ENCODE measurements at places on chromosomes 1 and 21. TPM values are rescaled to one million over a fixed set of nuclear protein-coding genes. Genes with fewer than 3 reads are reported as not detected.

TCEA3 gene
- total RNA-seq, result 71.5 TPM

KIF14 gene
- 4.3 TPM for total RNA-seq

TP73 gene
- not detected for total RNA-seq

KCNA3 gene
- total RNA-seq, result not detected

CLDN8 gene
- not detected for total RNA-seq

ADAR gene
- total RNA-seq, result 128 TPM

CFAP45 gene
- total RNA-seq, result 0.65 TPM

HCRTR1 gene
- total RNA-seq, result not detected

PPCS gene
- total RNA-seq, result 49.5 TPM

TEX35 gene
- not detected for total RNA-seq

AMY1C gene
- total RNA-seq, result not detected

SPATA45 gene
- 0.39 TPM for total RNA-seq

JTB gene
- 121 TPM for total RNA-seq

PLPPR4 gene
- total RNA-seq, result 0.54 TPM

GOLT1A gene
- total RNA-seq, result not detected
